ENCODE measurements at places on chromosomes 3 and 15. TPM values are rescaled to one million over a fixed set of nuclear protein-coding genes. Genes with fewer than 3 reads are reported as not detected.

- no peak overlapping the region for H3K4me3 ChIP-seq
- H3K27me3 ChIP-seq: no peaks in the 10 kb centered on the region
- no peak for DNase-seq
- H3K27ac ChIP-seq: no peak overlapping the region
- no peaks in the 10 kb centered on the region for H3K36me3 ChIP-seq
Observed at GRCh38 chr15:75732177-75732808, 19.6 kb upstream of the CSPG4 start.

GRCh38 chr3:122415104-122415744 is 638 bp downstream of the WDR5B start:
- H3K4me3 ChIP-seq: peak overlapping the region; percentile 77
- DNase-seq: peak; percentile 39
- peaks cover 14% of the 10 kb centered on the region for H3K4me1 ChIP-seq
- no peaks in the 10 kb centered on the region for H3K27me3 ChIP-seq

DNA sequence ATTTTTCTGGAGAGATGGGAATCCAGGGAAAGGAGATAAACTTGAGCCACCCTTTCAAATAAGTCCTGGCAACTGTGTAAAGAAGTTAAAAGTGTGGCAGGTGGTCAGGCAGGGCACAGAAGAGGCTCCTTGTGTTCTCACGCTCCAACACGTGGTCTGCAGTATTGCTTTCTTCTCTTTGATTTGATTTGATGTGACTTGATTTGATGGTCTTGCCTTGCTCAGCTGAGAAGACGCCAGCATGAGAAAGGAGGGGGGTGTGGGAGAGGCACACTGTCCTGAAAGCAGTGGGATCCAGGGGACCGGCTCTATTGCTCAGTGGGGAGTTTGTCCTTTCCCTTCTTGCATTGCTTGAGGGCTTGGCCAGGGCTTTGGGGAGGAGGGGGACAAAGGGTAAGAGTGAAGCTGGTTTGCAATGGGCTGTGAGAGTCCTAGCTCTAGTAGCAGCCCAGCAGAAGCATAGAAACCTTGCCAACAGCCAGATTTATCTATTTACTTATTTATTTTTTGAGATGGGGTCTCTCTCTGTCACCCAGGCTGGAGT is 25.7 kb upstream of the NEO1 start:
- no peak for DNase-seq
- H3K4me3 ChIP-seq: no peak overlapping the region

DNA sequence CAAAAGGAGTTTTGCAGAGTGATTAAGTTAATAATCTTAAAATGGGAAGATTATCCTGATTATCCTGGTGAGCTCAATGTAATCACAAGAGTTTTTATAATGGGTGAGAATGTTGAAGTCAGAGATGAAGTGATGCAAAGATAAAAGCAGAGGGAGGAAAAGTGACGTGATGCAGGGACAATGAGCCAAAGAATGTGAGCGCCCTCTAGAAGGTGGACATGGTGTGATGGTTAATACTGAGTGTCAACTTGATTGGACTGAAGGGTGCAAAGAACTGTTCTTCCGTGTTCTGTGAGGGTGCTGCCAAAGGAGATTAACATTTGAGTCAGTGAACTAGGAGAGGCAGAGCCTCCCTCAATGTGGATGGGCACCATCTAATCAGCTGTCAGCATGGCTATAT is 569.6 kb upstream of the AGTR1 start:
- no peak for DNase-seq
- H3K4me3 ChIP-seq: no peak overlapping the region
- H3K36me3 ChIP-seq: no peaks in the 10 kb centered on the region
- H3K27ac ChIP-seq: no peak overlapping the region
- no peaks in the 10 kb centered on the region for H3K27me3 ChIP-seq
- H3K4me1 ChIP-seq: no peaks in the 10 kb centered on the region

GRCh38 chr15:62626903-62627302 is 415.6 kb upstream of the TPM1 start:
- DNase-seq: no peak
- no peaks in the 10 kb centered on the region for H3K36me3 ChIP-seq

GRCh38 chr3:10337323-10338163 is 16.6 kb upstream of the SEC13 start:
- H3K27me3 ChIP-seq: no peaks in the 10 kb centered on the region
- no peak for DNase-seq
- no peak overlapping the region for H3K4me3 ChIP-seq
- H3K27ac ChIP-seq: no peak overlapping the region
- H3K36me3 ChIP-seq: no peaks in the 10 kb centered on the region

- H3K4me3 ChIP-seq: no peak overlapping the region
- no peaks in the 10 kb centered on the region for H3K4me1 ChIP-seq
- no peaks in the 10 kb centered on the region for H3K36me3 ChIP-seq
- H3K27me3 ChIP-seq: no peaks in the 10 kb centered on the region
- no peak overlapping the region for H3K27ac ChIP-seq
Observed at GRCh38 chr15:94692710-94693109, 461.3 kb downstream of the MCTP2 start.

GRCh38 chr3:177932750-177933660 is 603.2 kb upstream of the KCNMB2 start:
- H3K36me3 ChIP-seq: no peaks in the 10 kb centered on the region
- no peak overlapping the region for H3K4me3 ChIP-seq
- H3K27me3 ChIP-seq: no peaks in the 10 kb centered on the region
- H3K27ac ChIP-seq: no peak overlapping the region
- H3K4me1 ChIP-seq: no peaks in the 10 kb centered on the region
- DNase-seq: no peak

DNA sequence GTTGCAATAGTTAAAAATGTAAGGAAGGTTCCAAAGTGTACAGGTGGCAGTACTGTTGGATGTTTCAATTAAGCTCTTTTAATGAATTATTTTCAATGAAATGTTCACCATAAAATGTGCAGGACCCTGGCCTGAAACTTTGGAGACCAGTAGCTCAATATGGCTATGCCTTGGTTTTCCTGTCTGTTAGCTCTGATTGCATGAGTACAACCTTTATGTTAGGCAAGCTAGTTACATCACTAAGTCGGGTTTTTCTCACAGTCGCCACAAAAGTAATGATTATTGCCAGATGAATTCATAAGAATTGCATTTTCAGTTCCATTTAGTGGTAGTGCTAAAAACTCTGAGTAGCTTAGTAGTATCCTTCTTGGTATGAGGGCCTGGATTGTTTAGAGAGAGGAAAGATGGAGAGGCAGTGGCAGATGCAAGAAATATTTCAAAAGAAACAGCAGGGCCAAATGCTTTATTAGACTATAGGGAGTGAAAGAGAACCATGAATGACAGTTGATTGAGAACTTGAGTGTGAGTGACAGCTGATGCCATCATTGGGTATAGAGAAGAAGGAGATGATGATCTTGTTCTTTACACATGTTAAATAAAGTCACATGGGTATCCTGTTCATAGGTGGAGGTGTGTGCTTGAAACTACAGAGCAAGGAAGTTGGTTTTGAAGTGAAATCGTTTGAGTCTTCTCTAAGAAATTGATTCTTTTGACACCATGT is 109.5 kb downstream of the AKAP13 start:
- no peak overlapping the region for H3K27ac ChIP-seq
- H3K4me3 ChIP-seq: no peak overlapping the region
- H3K27me3 ChIP-seq: no peaks in the 10 kb centered on the region
- DNase-seq: no peak
- H3K36me3 ChIP-seq: no peaks in the 10 kb centered on the region

DNA sequence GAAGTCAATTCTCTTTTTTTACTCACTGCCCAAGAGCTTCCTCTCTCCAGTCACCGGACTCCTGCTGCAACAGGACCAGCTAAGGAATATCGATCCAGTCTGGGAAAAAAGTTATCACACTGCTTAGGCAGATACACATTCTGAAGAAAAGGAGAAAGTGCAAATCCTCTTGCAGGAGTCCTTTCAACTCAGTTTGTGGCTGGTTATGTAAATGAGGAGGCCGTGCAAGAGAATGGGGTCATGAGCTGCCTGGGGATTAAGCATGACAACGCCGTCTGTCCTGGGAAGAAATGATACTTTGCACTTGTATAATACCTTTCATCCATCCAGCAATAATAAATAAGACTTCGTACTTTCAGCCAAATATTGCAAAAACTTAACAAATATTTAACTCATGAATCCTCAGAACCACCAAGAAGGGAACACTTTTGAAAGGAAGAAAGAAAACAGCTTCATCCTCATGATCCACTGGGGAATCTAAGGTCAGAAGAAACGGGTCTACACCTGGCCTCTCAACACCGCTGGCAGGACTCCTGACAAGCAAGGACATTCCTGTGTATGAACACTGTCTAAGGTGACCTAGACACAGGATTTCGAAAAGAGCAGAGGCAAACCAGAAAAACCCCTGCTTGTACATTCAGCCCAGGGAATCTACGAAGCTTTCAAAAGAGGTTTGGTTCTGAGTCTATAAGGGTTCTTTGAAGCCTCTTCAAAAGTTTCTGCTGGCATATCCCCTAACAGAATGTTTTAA is 13.1 kb upstream of the WWTR1 start:
- H3K27me3 ChIP-seq: no peaks in the 10 kb centered on the region
- H3K4me1 ChIP-seq: no peaks in the 10 kb centered on the region
- no peaks in the 10 kb centered on the region for H3K36me3 ChIP-seq
- no peak for DNase-seq
- peak overlapping the region; percentile 4 for H3K4me3 ChIP-seq

GRCh38 chr3:52533623-52534280 is at the start of gene NT5DC2:
Gene NT5DC2, minus strand, starts transcription at chr3:52533857. Its CDS starts 120 bp downstream, at chr3:52533737.
- no peak for DNase-seq
- peak within 1 kb of the TSS; percentile 81 for H3K4me3 ChIP-seq
- no peaks in the 10 kb centered on the region for H3K27me3 ChIP-seq
- peak within 1 kb of the TSS; percentile 36 for H3K27ac ChIP-seq
- peaks cover 15% of the 10 kb centered on the region for H3K4me1 ChIP-seq

DNA sequence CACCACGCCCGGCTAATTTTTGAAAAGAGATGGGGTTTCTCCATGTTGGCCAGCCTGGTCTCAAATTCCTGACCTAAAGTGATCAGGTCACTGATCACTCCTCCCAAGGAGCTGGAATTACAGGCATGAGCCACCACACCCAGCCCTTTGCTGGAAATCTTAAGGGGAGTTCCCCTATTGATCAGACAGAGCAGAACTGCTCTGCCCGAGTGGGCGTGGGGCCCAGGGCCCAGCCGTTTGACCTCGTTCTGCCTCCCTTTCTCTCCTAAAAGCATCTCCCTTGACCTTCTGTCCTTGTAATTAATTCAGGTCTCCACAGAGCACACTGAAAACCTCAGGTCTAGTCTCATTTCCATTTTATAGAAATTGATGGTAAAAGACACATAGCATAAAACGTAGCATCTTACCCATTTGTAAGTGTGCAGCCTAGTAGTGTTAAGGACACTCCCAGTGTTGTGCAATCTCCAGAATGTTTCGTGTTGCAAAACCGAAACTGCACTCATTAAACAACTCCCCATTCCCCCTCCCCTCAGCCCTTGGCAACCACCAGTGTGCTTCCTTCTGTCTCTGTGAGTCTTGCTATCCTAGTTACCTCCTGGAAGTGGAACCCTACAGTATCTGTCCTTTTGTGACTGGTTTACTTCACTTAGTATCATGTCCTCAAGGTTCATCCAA is 89.3 kb downstream of the SLCO3A1 start:
- H3K27ac ChIP-seq: no peak overlapping the region
- no peaks in the 10 kb centered on the region for H3K27me3 ChIP-seq
- DNase-seq: no peak
- H3K4me1 ChIP-seq: no peaks in the 10 kb centered on the region

- H3K27ac ChIP-seq: peak within 1 kb of the TSS; percentile 85
- peak; percentile 97 for DNase-seq
- no peaks in the 10 kb centered on the region for H3K36me3 ChIP-seq
- H3K4me1 ChIP-seq: peaks cover 18% of the 10 kb centered on the region
- no peaks in the 10 kb centered on the region for H3K27me3 ChIP-seq
Observed at GRCh38 chr3:128879125-128879969, at the start of gene ACAD9. Gene ACAD9, plus strand, starts transcription at chr3:128879620. Its CDS starts 72 bp downstream, at chr3:128879692.

DNA sequence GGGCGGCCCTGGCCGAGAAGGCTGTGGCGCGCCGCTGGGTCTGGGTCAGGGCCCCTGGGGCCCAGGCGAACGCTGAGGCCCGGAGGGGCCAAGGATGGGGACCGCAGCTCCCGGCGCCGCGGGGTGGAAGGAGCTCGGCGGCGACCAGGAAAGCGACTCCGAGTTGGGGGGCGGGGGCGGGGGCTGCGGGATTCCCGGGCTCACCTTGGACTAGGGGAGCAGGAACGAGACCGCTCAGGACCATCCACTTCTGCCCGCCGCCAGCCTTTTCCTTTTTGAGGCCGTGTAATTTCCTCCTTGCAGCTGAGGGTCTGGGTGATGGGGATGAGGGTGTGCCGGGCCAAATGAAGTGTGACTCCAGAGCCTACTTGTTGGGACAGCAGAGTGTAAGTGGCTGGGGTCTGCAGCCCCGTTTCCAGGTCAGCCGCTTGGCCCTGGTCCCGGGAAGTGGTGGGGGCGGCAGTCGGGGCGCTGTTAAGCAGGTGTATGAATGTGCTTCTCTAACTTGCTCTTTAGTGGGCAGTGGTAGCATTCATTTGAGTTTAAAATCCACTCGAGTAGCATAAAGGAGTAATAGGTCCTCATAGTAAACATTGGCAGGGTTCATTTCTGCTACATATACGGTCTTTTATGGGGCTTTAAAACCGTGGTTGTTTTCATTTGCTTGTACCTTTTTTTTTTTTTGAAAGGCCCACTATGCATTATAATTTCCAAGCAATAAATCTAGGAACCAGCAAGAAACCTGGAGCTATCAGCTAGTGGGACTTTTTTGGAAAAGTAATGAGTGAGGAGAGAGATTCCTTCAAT is 717 bp downstream of the PXK start:
- H3K4me3 ChIP-seq: peak overlapping the region; percentile 93
- no peak for DNase-seq
- no peaks in the 10 kb centered on the region for H3K36me3 ChIP-seq
- no peak overlapping the region for H3K27ac ChIP-seq
- peaks cover 10% of the 10 kb centered on the region for H3K4me1 ChIP-seq

DNA sequence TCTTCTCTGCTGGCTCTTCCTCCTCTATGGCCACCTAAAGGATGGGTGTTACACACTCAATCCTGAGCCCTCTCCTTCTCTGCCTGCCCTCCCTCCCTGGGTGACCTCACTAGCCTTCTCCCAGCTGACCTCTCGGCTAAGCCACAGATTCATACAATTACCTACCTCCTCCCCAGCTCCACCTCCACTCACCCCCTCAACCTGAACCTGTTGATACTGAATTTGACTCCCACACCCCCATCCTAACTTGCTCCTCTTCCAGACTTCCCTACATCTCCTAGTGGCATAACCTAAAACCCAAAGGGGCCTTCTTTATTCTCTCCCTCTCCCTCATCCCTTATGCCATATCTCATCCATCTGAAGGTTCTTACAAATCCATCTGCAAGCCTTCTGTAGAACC is 17.1 kb downstream of the HOMER2 start:
- H3K36me3 ChIP-seq: no peaks in the 10 kb centered on the region
- no peaks in the 10 kb centered on the region for H3K27me3 ChIP-seq
- no peak for DNase-seq
- H3K27ac ChIP-seq: no peak overlapping the region
- H3K4me3 ChIP-seq: no peak overlapping the region
- H3K4me1 ChIP-seq: no peaks in the 10 kb centered on the region

- no peak overlapping the region for H3K27ac ChIP-seq
- H3K27me3 ChIP-seq: no peaks in the 10 kb centered on the region
- H3K4me1 ChIP-seq: peaks cover 16% of the 10 kb centered on the region
- no peak for DNase-seq
Observed at GRCh38 chr3:70386043-70386442, 73.6 kb upstream of the MDFIC2 start.

SNUPN gene
- total RNA-seq: 22.9 TPM

CASR gene
- total RNA-seq: 0.13 TPM

ALG1L2 gene
- not detected for total RNA-seq

TGM4 gene
- total RNA-seq: not detected

GABRR3 gene
- total RNA-seq: not detected

SAMMSON gene
- total RNA-seq: not detected

ITGB5 gene
- total RNA-seq: 1.4 TPM

ZNF80 gene
- total RNA-seq: not detected

CAND2 gene
- total RNA-seq: 1.6 TPM

FGF12 gene
- total RNA-seq: not detected

RBM5 gene
- 94.0 TPM for total RNA-seq

GOLGA8R gene
- not detected for total RNA-seq

ATP13A5 gene
- not detected for total RNA-seq

ADAMTS9 gene
- 0.13 TPM for total RNA-seq
